ENCODE measurements at places on chromosomes 5 and 9. TPM values are rescaled to one million over a fixed set of nuclear protein-coding genes. Genes with fewer than 3 reads are reported as not detected.

Gene PPP3R2
- total RNA-seq = not detected

Gene SV2C
- total RNA-seq = 0.11 TPM

Gene PIK3R1
- total RNA-seq = 13.9 TPM

Gene DOCK8
- 1.6 TPM for total RNA-seq

Gene GNA14
- not detected for total RNA-seq

Gene CD72
- total RNA-seq = 0.20 TPM

Gene EIF4E1B
- not detected for total RNA-seq

Gene FBP1
- not detected for total RNA-seq

Gene TCF7
- total RNA-seq = 0.88 TPM

Gene PAPPA
- 0.25 TPM for total RNA-seq

Gene IL33
- 0.67 TPM for total RNA-seq

Gene PCDH1
- total RNA-seq = 12.1 TPM

Gene GDA
- 1.2 TPM for total RNA-seq

Gene RETREG1
- total RNA-seq = 1.3 TPM
